GM12892 (cell line): ENCODE measurements at places on chromosomes 4 and X.

DNA sequence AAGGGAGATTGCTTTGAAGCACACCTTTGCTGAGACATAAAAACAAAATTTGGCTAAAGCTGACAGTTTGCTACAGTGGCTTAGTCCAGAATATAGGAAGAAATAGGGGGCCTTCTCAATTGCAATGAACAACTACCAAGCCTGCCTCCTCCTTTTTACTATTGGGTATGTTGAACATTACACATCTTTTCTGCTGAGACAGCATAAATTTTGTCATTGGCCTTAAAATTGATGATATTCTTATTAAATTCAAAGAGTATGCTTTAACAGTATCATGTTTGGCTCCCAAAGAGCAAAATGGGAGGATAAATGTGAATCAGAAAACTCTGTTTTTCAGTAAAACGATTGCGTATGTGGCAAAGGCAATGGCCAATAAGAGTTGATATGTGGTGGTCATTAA lies 721.9 kb upstream of the IGFBP7 start:
- DNase-seq: no peak

DNA sequence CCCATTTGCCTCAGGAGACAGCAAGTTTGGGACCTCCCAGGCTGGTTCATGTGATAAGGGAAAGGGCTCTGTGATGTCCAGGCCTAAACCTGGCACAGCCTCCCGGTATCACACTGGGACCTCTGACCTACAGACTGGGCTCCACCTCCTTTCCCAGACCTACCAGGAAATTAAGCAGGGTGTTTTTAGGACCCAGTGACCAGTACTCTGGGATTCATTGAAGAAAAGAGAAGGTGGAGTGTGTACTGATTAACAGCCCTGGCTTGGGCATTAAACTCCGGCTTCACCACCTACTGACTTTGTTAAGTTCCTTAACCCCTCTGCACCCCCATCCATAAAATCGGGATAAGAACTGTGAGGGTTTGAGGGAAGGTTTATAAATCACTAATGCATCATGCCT lies 28.6 kb downstream of the ASB9 start:
- DNase-seq: no peak

- DNase-seq: no peak
Measured at GRCh38 chr4:44257461-44257860, 191.1 kb downstream of the KCTD8 start.

DNA sequence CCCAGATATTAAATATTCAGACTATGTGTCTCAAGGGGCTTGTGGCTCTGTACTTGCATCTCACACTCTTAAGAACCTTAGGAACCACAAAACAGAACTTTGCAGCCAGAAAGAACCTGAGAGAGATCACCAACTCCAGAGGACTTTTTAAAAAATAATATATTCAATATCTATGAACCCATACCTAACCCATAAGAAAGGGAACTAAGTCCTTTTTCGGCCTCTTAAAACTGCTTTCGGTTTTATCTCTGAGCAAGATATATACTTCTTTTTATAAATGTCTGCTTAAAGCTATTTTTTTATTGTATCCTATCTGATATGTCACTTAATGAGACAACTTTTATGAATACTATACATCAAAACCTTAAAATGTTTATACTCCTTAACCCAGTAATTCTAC lies 10.9 kb downstream of the SMARCA1 start:
- DNase-seq: no peak

- DNase-seq: no peak
Measured at GRCh38 chrX:39477031-39477761, 620.6 kb downstream of the BCOR start.

DNA sequence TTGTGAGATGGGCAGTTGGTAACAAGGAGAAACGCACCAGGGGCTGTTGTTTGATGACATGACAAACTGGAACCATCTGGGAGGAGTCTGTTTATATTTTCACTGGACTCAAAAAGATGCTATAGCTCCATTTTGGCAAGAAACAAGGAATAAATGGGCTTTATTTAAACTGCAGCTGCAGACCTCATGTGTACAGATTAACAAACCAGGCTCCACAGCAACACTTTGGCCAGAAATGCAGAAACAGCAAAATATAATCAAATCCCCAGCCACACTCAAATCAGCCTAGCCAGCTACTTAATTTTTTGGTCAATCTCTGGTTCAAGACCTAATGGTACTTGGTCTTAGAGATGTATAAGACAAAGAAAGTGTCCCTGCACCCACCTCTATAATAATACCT lies 52.7 kb downstream of the ASB9 start:
- no peak for DNase-seq

GRCh38 chrX:2488621-2489285 lies 12.0 kb downstream of the DHRSX start:
- DNase-seq: no peak

DNA sequence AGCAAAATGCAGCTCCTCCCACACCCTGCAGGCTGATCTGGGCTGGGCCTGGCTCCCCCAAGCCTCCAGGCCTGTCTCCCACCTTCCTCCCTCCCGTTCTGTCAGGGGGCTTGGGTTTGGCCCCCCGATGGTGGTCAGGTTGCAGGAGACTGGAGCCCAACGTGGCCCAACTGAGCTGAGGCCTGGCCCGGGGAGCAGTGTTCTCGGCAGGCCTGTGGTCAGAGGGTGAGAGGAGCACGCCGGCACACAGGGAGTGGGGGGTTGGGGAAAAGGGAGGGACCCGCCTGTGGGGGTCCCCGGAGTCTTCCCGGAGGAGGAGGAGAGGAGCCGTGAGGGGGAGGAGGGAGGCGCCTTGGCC lies 43.2 kb upstream of the NKX1-1 start:
- no peak for DNase-seq

GRCh38 chr4:11774346-11774745 lies 345.7 kb upstream of the HS3ST1 start:
- DNase-seq: no peak

GRCh38 chrX:17214962-17215361 lies 160.0 kb upstream of the NHS start:
- DNase-seq: no peak

- no peak for DNase-seq
Measured at GRCh38 chr4:92189146-92189545, 114.6 kb upstream of the GRID2 start.

- DNase-seq: no peak
Measured at GRCh38 chr4:169807934-169808509, 50.3 kb upstream of the HPF1 start.

DNA sequence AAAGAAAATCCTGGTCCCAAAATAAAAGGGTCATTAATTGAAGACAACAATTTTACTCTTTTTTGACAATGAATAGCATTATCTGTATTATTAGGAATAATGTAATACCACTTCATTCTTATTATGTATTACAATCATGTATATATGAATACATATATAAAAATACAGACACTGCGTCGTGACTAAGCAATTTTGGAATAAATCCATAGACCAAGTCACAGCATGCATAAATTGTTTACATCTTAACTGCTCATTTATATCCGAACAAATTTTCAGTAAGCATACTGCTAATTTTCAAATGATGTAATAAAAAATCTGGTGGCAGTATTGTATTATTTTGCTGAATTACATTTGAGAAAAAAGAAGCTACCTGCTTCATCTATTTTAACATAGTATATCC lies 321.6 kb upstream of the PITX2 start:
- no peak for DNase-seq

DNA sequence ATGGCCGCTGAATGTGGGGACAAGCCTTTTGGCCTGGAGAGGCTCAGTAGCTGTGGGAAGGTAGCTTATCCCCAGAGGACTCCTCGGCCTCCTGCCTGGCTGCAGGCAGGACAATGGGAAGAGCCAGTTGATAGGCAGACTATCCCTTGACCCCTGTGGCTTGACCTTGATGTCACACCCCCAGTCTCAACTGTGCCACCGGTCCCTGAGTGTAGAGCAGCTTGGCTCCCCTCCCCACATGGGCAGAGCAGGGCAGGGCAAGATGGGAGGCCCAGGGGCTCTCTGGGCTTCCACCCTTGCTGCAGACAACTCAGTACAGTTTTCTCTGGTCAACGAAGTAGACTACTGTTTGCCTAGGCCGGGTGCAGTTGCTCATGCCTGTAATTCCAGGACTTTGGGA lies 25.7 kb downstream of the SYAP1 start:
- no peak for DNase-seq

DNA sequence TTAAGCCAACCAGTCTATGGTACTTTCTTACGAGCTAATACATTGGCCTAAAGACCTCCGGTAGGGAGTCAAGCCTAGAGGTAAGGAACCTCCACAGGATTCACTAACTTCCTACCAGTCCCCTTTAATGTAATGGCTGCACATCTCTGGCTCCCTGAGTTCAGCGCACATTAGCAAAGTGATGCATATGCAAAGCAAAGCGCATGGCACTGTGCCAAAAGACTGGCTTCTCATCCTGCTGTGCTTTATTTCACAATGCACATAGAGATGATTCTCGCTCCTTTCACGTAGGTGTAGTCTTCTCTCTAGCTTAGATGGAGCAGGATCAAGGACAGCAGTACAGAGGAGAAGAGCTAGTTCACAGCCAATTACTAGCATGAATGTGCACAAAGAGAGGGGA lies 14.6 kb upstream of the CLTRN start:
- DNase-seq: no peak

- no peak for DNase-seq
Measured at GRCh38 chrX:118682258-118683014, 45.0 kb upstream of the IL13RA1 start.

DNA sequence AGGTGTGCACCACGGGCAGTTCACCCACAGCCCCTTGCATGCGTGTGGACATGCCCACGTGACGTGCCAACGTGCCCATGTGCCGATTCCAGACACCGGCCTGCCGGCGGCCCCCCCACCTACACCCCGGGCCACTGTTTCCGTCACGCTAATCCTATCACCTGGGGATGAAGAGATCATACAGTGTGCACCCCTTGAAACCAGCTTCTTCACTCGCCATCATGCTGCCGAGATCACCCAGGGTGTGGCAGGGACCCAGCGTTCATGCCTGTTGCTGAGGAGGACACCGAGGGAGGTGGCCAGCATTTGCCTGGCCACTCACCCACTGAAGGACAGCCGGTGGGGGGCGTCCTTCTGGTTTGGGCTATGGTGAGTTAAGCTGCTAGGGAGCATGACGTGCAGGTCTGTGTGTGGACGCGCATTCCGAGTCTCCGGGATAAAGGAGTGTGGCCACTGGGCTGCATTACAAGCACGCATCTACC lies 14.1 kb downstream of the CTBP1 start:
- DNase-seq: no peak

- no peak for DNase-seq
Measured at GRCh38 chr4:74674750-74675149, 119.6 kb downstream of the BTC start.

GRCh38 chr4:46370531-46370930 lies 19.4 kb downstream of the GABRA2 start:
- no peak for DNase-seq

GRCh38 chrX:50799531-50799961 lies 14.4 kb downstream of the SHROOM4 start:
- DNase-seq: no peak

GRCh38 chr4:98289375-98289774 lies 28.2 kb downstream of the RAP1GDS1 start:
- DNase-seq: no peak

- DNase-seq: no peak
Measured at GRCh38 chr4:156291317-156291716, 337.7 kb upstream of the CTSO start.

DNA sequence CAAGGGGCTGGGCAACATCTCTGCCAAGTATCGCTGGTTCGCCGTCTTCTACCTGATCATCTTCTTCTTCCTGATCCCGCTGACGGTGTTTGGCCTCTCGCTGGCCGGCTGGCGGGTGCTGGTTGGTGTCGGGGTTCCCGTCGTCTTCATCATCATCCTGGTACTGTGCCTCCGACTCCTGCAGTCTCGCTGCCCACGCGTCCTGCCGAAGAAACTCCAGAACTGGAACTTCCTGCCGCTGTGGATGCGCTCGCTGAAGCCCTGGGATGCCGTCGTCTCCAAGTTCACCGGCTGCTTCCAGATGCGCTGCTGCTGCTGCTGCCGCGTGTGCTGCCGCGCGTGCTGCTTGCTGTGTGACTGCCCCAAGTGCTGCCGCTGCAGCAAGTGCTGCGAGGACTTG lies 20.6 kb downstream of the SLC34A2 start:
- DNase-seq: no peak

DNA sequence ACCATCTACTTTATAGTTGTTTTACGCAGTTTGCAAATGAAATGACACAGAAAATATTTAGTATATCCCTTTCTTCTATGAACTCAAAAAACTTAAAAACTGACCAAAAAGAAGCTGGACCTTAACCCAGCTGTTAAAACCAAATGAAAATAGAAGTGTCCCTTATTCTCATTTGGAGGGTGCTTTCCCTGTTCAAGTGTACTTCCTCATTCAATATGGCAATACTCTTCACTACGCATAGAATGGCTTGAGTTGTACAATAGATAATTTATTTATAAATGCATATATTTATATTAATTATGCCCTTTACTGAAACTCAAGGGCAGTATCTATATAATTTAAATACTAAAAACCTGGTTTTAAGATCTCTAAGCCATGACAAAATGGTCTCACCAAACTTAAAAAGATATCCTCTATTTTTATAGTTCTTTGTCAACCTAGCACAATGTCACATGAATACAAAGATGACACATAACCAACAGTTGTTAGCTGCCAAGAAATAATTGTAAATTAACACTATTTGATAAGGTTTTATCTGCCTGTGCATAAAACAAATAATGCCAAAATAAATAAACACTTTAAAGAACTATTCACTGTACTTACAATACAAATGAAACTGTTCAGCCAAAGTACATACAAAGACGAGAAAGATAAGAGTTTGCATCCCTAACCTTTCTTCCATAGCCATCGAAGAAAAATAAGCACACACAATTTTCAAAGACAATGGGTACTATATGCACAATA lies 25.2 kb downstream of the YTHDC1 start:
- DNase-seq: no peak

DNA sequence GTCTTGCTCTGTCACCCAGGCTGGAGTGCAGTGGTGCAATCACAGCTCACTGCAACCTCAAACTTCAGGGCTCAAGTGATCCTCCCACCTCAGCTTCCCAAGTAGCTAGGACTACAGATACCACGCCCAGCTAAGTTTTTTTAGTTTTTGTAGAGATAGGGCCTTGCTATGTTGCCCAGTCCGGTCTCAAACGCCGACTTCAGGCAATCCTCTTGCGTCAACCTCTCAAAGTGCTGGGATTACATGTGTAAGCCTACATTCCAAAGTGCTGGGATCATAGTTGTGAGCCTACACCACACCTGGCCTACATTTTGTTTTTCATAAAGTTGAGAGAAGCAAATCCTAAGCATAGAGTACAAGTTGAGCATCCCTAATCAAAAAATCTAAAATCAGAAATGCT lies 42.2 kb downstream of the SMARCA5 start:
- DNase-seq: no peak

- no peak for DNase-seq
Measured at GRCh38 chr4:151865744-151866591, 105.2 kb upstream of the GATB start.

GRCh38 chr4:89939994-89940393 lies 45.3 kb downstream of the MMRN1 start:
- DNase-seq: no peak

DNA sequence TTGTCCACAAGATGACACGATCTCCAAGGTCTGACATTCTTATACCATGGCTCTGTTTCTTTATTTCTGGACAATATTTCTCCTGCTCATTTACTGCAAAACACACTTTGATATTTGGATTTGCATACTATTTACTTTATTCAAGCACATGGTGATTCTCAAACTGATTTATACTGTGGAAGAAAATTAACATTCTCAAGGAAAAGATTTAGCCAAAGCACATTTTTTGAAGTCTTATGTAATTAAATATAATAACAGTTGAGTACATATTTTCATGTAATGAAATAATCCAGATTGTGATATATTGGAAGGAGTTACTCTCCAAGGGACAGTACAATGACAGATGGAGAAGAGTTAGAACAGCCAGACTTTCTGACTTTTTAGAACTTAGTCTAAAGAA lies 155.8 kb upstream of the CT83 start:
- no peak for DNase-seq

GRCh38 chr4:112523008-112523721 lies 7.2 kb upstream of the NEUROG2 start:
- no peak for DNase-seq
